Mucosa of descending colon (tissue), 3 donors: ENCODE measurements at places on chromosomes 6 and 20. TPM values are rescaled to one million over a fixed set of nuclear protein-coding genes. Genes with fewer than 3 reads are reported as not detected.

DNA sequence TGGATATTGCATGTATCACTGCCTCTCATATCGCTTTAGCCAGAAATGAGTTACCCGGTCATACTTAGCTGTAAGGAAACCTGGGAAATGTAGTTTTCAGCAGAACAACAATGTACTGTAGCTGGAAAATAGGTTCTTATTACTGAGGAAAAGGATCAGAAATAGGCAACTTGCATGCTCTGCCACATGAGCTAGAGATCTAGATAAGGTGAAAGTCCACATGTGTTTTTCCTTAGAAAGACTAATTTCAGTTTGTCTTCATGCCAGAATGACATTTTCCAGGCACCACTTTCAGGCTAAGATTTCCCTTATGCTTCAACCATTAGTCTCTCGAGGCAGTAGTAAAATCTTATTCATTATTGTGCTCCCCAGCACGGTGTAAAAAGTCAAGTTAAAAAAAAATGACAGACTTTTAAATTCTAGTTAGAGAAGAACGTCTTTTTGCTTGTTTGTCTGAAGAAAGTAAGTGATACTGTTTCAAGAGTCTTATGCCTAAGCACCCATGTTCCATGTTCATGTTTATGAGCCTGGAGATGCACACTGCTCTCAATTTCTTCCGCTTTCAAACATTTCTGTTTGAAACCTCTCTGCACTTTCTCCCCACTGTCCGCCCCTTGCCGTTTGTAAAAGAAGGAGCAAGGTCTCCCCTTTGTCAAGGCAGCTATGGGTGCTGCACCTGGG is 67.6 kb downstream of the ZNF831 start:
- DNase-seq: no peak

GRCh38 chr6:1986454-1987243 is 258.8 kb downstream of the GMDS start:
- DNase-seq: no peak

DNA sequence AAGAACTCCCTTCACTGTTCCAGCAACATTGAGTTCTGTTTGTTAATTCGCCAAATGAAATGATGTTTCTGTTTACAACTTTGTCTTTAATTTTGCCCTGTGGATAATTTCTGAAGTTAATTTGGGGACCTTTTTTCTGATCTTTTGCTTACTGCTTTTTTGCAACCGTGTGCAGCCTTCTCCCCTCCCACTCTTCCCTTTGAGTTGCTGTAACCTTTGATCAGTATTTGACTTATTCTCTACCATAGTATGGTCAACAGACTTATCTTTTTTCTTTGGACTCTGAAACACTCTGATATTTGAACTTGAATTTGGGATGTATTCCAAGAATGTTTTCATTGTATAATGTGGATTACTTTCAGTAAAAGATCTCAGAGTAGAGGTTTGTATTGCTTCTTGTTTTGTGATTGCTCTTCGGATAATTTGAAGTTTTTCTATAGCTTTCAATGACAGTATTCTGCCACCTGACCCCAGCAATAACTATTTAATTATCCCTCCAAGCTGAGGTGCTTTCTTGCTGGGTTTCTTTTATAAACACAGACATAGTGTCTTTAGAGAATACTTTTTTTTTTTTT is 46.2 kb downstream of the LRRN4 start:
- DNase-seq: no peak

DNA sequence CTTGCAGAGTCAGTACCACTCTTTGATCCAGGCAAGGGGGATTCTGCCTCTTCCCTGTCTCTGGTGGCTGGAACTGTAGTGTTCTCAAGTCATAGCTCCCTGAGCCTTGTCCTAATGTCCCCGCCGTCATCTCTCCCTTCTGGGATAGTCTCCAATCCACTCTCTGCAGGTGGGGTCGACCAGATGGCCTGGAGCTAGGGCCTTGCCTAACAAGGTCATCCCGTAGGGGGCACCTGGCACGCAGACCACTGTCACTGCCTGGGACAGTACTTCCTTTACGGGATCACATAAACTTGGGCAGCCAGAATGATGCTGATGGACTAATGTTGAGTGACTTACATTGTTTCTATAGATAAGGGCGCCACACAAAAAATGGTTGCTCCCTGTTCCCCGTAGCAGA is 118.9 kb upstream of the SLC22A23 start:
- DNase-seq: no peak

GRCh38 chr20:2902291-2902690 is 29.0 kb downstream of the PTPRA start:
- no peak for DNase-seq

- no peak for DNase-seq
Observed at GRCh38 chr6:129253727-129254126, 370.8 kb downstream of the LAMA2 start.

- no peak for DNase-seq
Observed at GRCh38 chr6:87832025-87832825, 130.2 kb upstream of the AKIRIN2 start.

GRCh38 chr6:102215425-102215824 is 821.9 kb downstream of the GRIK2 start:
- no peak for DNase-seq

- DNase-seq: no peak
Observed at GRCh38 chr6:41200296-41200900, 551 bp downstream of the TREML2 start.

TRIM10 gene
- total RNA-seq: 3.9 TPM

FAM184A gene
- total RNA-seq: 3.4 TPM

DNAH8 gene
- total RNA-seq: 0.03 TPM

HLA-DPB1 gene
- total RNA-seq: 31.2 TPM

PRICKLE4 gene
- total RNA-seq: 6.7 TPM
